ENCODE measurements at places on chromosomes 3 and 15.
A peak's percentile ranks its signal among the peaks of the same experiment; 100 is the strongest.

- DNase-seq = peak; percentile 96
Observed at GRCh38 chr3:69739204-69740102, at the start of gene MITF. MITF (plus strand) TSS chr3:69739464; CDS start chr3:69739598, 134 bp downstream.

- DNase-seq = no peak
Observed at GRCh38 chr15:27459836-27460235, 488.9 kb downstream of the GABRG3 start.

DNA sequence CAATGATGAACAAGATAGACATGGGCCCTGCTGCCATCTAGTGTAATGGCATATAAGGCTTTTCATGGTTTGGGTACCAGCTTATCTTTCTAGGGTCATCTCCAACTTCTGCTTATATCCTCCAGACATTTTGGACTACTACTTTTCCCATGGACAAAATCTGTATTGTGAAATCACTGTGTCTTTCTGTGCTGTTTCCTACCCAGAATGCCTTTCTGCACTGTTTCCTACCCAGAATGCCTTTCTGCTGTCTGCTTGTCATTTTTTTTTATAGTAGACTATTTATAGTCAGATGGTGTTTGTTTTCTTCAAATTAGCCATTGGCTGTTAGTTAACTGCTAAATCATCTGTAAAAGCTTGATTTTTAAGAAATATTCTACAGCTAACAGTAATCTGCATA lies 20.1 kb downstream of the VPS8 start:
- no peak for DNase-seq

GRCh38 chr15:39499681-39500080 lies 81.2 kb upstream of the THBS1 start:
- no peak for DNase-seq

Measured in islet precursor cell (in vitro differentiated cells).